ENCODE measurements at places on chromosomes 6 and 20.

GRCh38 chr6:114559419-114559818, 216.6 kb upstream of the HS3ST5 start:
- no peak for DNase-seq

DNA sequence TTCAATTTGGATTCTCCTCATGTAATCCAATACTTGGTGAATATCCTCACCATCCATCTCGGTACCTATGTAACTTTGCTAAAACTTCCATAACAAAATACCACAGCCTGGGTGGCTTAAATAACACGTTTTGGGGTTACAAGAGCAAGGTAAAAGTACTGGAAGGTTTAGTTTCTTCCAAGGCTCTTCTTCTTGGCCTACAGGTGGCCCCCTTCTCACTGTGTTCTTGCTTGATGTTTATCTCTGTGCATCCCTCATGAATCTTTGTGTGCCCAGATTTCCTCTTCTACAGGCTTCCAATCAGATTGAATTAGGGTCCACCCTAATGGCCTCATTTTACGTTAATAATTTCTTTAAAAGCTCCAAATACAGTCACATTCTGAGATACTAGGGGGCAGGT, 163.3 kb upstream of the HCRTR2 start:
- no peak for DNase-seq

- no peak for DNase-seq
Observed at GRCh38 chr20:41350408-41350962, 9.9 kb downstream of the LPIN3 start.

- no peak for DNase-seq
Observed at GRCh38 chr6:116436586-116436985, 24.6 kb upstream of the CALHM6 start.

GRCh38 chr6:37614491-37614890, 83.2 kb downstream of the MDGA1 start:
- no peak for DNase-seq

DNA sequence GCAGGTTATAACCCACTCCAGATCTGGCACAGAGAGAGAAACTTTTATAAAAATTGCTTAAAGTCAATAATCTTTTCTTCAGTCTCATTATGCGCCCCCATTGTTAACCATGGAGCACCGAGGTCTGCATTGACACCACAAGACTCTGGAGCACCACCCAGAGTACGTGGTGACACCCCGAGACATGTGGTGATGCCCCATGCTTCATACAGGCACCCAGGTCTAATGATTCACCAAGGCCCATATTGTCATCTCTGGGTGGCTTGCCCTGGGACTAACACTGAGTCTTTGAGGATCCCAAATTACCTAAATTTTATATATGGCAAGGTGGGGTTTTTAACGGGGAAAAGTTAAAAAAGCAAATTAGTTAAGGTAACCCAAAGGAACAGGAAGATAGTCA, 31.1 kb downstream of the CD109 start:
- DNase-seq = no peak

- DNase-seq = no peak
Observed at GRCh38 chr6:109912118-109912517, 66.0 kb upstream of the GPR6 start.

DNA sequence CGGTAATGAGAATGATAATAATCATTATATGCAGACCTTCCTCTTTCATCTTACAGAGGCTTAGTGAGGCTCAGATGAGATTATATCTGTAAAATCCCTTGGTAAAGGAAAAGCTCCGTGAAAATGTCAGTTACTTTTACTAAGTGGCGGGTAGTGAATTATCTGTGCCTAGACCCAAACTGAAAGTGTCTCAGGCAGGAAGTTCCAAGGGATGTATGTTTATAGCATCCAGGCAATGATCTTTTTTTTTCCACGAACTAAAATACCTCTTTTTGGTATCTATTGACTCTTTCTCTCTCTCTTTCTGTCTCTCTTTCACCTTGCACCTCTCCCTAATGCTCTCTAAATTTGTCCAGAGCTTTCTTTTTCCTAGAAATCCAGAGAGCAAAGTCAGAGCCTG, 5.0 kb downstream of the TCF21 start:
- no peak for DNase-seq

- no peak for DNase-seq
Observed at GRCh38 chr20:21228511-21228910, 74.6 kb upstream of the XRN2 start.

DNA sequence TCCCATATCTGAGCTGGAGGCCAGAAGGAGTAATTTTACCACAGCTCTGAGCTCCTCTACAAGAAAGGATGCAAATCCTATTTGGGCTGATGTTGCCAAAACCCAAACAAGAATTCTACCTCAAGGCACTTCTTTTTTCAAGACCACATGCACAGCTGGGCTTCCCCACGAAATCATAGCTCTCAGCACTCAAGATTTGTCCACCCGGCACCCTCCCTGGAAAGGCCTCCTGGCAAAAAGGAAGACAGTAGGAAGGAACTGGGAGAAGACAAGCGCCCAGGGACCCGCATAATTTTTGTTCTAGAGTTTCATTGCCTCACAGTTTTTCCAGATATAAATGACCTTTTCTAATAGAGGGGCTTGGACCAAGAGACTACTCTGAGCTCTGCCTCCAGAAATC, 90.5 kb downstream of the BANF2 start:
- no peak for DNase-seq

GRCh38 chr6:128599036-128599435, 78.6 kb upstream of the PTPRK start:
- no peak for DNase-seq

DNA sequence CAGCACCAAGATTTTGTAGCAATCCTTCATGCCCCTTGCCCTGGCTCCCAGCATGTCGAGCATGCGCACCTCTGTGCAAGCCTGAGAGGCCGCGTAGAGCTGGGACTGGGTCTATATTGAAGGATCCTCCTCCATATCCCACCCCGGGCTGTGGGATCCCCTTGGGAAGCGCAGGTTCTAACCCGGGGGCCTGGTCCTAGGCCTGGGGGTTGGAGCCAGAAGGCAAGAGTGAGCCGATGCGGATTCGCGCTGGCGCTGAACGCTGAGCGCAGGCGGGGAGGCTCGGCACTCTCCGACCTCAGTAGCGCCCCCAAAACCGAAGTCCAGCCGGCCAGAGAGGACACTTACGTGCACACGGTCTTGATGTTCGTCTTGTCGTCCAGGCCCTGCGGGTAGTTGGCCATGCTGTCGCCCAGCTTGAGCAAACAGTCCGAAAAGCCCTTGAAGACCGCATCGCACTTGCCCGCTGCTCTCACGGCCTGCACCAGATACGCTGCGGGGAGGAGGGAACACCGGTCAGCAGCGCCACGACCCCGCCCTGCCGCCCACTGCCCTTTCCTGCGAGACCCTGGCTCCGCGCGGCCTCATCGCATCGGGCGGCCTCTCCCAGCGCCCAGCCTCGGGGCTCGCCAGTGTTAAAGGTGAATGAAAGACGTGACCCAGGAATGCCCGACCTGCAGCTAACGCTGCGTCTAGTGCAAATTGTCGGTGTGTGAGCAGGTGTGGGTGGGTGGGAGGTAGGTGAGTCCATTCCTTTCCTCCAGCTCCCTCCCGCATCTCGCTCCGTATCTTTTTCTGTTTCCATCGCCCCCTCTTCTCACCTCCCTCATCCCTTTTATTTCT, 4.5 kb downstream of the NRN1 start:
- DNase-seq = no peak

DNA sequence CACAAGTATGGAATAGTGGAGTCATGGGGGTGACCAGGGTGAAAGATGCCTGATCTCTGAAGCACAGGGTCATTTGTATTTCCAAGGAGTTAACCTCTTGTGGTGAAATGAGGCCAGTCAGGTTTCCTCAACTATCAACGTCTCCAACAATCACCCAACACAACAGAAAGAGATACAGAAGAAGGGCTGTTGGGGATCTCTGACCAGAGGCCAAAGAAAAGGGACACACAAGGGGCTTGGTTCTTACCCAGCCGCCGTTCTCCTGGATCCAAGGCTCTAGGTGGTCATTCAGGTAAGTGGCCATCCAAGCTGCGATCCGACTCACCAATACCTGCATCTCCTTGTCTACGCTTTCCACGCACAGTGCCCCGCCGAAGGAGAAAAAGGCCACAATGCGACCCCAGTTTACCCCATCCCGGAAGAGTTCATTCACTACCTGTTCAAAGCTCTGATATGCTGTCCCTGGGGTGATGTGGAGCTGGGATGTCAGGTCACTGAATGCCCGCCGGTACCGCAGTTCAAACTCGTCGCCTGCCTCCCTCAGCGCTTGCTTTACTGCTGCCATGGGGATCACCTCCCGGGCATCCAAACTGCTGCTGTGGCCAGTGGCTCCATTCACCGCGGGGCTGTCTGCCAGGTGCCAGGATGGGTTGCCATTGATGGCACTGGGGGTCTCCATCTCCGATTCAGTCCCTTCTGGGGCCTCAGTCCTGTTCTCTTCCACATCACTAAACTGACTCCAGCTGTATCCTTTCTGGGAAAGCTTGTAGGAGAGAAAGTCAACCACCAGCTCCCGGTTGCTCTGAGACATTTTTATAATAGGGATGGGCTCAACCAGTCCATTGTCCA, 1.0 kb downstream of the BCL2L1 start:
- no peak for DNase-seq

DNA sequence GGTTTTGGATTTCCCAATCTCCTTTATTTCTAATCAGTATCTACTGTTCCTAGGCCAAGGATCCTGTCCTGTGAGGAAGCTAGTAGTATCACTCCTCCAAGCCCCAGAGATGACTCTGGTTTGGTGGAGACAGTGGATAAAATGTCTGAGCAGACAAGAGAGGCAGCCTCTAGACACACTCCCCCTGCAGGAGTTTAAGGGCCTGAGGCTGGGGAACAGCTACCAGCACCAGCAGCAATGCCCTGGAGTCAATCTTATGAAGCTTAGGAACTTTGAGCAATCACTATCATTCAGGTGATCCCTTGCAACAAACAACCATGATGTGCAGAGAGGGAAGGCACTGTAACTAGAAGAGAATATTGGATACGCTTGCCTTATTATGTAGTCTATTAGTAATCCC, 384.7 kb upstream of the ID4 start:
- no peak for DNase-seq

GRCh38 chr6:140718021-140718420, 1343.6 kb upstream of the CITED2 start:
- no peak for DNase-seq

GRCh38 chr20:25065072-25065624, 7.2 kb upstream of the ACSS1 start:
- DNase-seq = no peak

All from esophagus squamous epithelium (tissue), 5 donors.